Daoy (cell line): ENCODE measurements at places on chromosomes 1 and 21. TPM values are rescaled to one million over a fixed set of nuclear protein-coding genes. Genes with fewer than 3 reads are reported as not detected.

DNA sequence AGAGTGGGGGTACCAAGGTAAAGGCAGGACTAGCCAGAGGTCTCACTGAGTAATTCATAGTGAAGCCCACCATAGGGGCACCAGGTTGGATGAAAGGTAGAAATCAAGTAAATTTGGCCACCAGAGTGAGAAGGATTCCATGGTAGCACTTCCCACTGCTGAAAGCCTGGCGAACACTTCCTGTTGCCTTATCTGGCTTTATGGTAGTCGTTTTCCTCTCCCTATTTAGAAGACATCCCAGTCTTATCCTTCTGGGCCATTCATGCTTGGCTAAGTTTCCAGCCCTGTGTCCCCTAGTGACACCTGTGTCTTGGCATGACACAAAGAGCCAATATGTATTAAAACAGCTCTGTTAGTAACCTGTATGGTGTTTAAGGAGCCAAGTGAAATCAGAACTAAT lies 74.3 kb upstream of the SIPA1L2 start:
- DNase-seq: no peak

The OR2T33 gene
- 0.57 and 1.7 TPM in 2 replicates for total RNA-seq

The CD244 gene
- not detected in 2 replicates for total RNA-seq

DNA sequence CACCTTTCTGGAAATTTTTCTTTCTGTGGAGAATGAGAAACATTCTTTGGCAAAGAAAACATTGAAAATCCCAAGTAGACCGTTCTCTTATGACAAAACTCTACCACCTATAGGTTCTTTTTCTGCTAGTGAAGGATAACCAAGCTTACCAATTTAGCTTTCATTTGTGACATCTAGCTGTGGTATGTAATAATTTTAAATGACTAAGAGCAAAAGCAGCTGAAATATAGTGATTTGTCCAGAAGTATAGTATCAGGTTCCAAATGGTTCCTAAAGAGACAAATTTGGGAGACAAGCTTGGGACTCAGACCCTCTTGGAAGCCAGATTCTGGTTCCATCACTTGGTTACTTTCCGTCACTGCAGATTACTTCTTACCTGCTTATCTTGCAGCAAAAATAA lies 24.4 kb downstream of the FUBP1 start:
- no peak for DNase-seq

DNA sequence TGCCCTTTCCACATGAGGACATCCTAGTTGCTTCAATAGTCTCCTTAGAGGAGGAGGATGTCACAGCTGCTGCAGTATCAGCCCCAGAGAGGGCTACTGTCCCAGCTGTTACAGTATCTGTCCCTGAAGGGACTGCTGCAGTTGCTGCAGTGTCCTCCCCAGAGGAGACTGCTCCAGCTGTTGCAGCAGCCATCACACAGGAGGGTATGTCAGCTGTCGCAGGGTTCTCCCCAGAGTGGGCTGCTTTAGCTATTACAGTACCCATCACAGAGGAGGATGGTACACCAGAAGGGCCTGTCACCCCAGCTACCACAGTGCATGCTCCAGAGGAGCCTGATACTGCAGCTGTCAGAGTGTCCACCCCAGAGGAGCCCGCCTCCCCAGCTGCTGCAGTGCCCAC lies 78.5 kb upstream of the BMP8A start:
- DNase-seq: no peak

The PLA2G2F gene
- not detected in 2 replicates for total RNA-seq

GRCh38 chr1:5492846-5493245 lies 499.4 kb downstream of the NPHP4 start:
- DNase-seq: no peak

- DNase-seq: peak; percentile 84
Observed at GRCh38 chr1:159798893-159799292, 3.3 kb upstream of the FCRL6 start.

The BSND gene
- total RNA-seq: not detected in 2 replicates

The TAF12 gene
- total RNA-seq: 54.5 and 55.2 TPM in 2 replicates

GRCh38 chr1:169048043-169048442 lies 58.4 kb upstream of the ATP1B1 start:
- no peak for DNase-seq

The SNRPE gene
- 220 and 238 TPM in 2 replicates for total RNA-seq

The CNR2 gene
- not detected in 2 replicates for total RNA-seq

- DNase-seq: peak; percentile 72
Observed at GRCh38 chr1:223670458-223671159, 5.1 kb upstream of the CAPN8 start.

The CCDC17 gene
- total RNA-seq: 1.1 and 1.2 TPM in 2 replicates

DNA sequence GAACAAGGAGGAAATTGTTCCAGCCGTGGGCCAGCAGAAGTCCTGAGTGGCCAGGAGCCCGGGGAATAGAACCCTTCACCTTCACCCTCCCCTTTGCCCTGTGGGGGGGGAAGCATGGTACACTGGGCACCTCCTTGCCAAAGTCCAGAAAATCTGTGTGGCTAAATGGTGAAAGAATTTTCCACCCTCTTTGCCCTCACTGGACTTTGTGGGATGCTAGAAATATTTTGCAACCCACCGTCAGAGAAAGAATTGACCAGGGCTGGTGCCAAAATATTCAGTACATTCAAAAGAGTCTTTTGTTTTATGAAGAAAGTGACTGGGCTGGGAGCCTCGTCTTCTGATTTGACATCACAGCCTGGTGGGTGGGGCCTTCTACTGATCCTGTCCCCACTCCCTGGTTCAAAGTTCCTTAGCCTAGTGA lies 14.6 kb downstream of the NFASC start:
- DNase-seq: no peak

The RUNX1 gene
- total RNA-seq: 9.5 and 12.3 TPM in 2 replicates

DNA sequence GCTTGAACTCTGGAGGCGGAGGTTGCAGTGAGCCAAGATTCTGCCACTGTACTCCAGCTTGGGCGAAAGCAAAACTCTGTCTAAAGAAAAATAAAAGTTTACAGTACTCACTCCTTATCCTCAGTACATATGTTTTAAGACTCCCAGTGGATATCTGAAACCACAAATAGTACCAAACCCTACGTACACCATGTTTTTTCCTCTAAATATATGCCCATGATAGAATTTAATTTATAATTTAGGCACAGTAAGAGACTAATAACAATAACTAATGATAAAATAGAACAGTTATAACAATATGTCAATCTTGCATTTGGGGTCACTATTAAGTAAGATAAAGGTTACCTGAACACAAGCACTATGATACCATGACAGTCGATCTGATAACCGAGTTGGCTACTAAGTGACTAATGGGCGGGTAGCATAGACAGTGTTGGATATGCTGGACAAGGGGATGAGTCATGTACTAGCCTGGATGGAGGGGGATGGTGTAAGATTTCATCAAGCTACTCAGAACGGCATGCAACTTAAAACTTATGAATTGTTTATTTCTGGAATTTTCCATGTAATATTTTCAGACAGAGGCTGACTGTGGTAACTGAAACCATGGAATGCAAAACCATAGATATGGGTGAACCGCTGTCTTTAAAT lies 43.7 kb downstream of the ST7L start:
- peak; percentile 91 for DNase-seq

The SPATA21 gene
- total RNA-seq: not detected in 2 replicates

DNA sequence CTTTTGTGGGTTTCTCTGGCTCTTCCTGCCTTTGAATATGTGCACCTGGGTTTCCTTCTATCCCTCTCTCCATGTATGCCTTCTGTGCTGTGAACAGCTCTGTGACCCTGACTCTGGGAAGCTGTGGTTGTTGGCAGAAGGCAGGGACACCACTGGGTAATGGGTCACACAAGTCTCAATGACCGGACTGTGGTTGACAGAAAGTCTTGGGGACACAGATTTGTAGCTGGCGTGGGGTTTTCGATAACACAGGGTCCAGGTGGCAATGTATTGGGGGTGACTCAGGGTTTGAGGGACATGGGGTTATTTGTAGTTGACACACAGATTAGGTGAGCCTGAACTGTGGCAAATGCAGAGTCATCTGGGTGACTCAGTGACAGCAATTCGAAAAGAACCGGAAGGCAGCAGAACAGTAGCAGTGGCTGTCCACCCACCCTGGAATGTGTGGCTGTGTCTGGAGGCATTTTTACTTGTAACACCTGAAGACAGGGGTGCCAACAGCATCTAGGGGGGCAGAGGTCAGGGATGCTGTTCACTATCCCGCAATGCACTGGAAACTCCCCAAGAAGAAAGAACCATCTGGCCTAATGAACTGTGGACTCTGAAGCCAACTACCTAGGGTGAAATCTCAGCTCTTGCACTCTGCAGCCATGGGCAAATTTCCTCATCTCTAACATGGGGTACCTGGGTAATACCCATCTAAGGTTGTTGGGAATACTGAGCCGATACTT lies 13.0 kb upstream of the SLC6A9 start:
- DNase-seq: peak; percentile 60

DNA sequence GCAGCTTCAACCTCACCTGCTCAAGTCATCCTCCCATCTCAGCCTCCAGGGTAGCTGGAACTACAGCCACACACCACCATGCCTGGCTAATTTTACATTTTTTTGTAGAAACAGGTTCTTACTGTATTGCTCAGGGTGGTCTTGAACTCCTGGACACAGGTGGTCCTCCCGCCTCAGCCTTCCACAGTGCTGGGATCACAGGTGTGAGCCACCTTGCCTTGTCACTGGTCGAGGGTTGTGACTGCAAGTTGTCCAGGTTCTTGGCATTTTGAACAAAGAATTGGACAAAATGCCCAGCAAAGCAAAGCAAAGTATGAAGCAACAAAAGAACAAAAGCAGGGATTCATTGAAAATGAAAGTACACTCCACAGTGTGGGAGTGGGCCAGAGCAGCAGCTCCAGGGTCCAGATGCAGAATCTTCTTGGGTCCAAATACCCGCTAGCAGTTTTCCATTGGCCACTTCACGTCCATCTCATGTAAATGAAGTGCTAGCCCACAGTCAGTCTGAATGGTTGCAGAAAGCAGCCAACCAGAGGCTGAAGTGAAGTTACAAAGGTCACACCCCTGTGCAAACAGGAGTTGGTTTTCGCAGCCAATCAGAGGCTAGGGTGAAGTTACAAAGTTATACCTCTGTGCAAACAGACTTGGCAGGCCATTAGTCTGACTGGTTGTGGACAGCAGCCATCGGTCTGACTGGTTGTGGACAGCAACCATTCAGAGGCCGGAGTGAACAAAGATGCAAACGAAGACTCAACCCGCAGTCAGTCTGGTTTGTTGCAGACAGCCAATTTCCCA lies 109.5 kb upstream of the KIF26B start:
- peak; percentile 19 for DNase-seq

The ANKRD65 gene
- total RNA-seq: not detected in 2 replicates

DNA sequence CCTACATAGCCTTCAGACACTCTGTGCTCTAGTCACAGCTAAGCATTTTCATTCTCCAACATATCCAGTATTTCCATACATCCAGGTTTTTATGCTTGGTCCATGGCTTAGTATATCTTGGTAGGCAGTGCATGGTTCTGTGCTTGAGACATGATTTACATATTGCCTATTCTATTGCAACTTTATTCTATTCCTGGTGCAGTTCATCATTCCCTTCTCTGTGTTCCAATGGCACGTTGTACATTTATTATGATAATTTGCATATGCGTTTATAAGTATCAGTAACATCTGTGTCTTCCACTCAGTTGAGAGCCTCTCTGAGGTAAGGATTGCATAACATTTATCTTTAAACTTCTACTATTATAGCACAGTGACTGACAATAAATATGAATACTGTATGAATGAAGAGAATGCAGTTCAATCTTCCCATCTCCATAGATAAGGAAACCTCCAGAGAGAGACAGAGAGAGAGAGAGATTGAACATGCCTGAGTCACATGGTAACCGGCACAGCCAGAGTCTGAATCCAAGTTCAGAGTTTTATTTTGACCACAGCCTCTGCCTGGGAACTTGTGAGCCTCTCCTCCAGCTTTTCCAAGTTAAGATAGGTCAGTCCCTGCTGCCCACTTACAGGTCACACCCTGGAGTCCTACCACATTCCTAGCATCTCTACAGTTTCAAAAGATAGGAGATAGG lies 41.5 kb downstream of the PLPPR5 start:
- DNase-seq: no peak

- peak; percentile 26 for DNase-seq
Observed at GRCh38 chr1:61050541-61051442, 31.6 kb upstream of the NFIA start.

The NR0B2 gene
- total RNA-seq: not detected in 2 replicates

GRCh38 chr1:195202241-195202640 lies 1406.0 kb downstream of the KCNT2 start:
- no peak for DNase-seq

GRCh38 chr1:241834733-241835377 lies 13.1 kb upstream of the EXO1 start:
- DNase-seq: peak; percentile 31

- no peak for DNase-seq
Observed at GRCh38 chr1:173496757-173497320, 19.7 kb downstream of the PRDX6 start.

DNA sequence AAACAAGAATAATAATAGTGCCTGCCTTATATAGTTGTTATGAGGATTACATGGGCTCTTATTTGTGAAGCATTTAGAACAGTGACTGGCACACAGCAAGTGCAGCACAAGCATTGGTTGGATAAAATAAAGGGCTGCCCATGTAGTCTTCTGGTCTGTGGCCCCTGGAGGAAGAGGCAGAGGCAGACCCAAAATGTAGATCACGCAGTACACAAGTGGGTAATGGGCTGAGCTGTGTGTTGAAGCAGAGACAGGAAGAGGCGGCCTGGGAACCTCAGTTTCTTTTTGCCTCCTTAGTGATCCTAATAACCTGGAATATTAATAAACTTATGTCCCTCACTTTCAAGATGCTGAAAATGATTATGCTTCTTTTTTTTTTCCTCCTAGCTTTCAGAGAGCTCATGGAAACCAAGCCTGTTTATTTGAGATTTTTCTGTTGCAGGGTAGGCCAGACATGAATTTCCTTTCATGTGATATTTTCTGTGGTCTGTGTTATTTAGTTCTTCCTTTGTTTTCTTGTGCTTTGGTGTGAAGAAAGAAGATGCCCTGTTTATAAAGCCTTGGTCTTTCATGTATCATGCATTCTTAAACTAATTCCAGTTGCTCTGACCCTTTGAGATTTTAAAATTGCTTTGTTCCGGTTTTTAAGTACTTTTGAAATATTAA lies 42.5 kb downstream of the LRRC8D start:
- DNase-seq: no peak

The UBL4B gene
- total RNA-seq: not detected in 2 replicates

DNA sequence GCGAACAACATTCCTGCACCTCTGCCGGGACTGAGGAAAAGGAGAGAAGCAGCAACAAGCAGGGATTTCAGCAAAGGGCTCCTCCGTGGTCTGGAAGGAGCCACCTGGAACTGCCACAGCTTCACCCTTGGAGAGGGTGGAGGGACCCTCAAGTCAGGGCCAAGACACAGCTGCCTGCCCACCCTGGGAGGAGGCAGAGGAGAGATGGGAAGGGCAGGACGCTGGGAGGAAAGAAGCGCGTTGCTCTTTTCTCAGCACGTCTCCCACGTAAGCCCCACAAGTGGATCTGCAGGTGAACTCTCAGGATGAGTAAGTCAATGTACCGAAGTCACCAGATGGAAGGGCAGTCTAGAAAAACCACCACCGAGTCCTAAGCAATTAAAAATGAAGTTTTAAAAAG lies 39.6 kb downstream of the SLC19A1 start:
- DNase-seq: no peak

The NHLH1 gene
- not detected in 2 replicates for total RNA-seq
